Activated CD4-positive, alpha-beta T cell treated with anti-CD3 and anti-CD28 coated beads, Interleukin-2, amount 50 U/mL, for 48 hours (primary cell): ENCODE measurements at places on chromosomes 3 and 15.

DNA sequence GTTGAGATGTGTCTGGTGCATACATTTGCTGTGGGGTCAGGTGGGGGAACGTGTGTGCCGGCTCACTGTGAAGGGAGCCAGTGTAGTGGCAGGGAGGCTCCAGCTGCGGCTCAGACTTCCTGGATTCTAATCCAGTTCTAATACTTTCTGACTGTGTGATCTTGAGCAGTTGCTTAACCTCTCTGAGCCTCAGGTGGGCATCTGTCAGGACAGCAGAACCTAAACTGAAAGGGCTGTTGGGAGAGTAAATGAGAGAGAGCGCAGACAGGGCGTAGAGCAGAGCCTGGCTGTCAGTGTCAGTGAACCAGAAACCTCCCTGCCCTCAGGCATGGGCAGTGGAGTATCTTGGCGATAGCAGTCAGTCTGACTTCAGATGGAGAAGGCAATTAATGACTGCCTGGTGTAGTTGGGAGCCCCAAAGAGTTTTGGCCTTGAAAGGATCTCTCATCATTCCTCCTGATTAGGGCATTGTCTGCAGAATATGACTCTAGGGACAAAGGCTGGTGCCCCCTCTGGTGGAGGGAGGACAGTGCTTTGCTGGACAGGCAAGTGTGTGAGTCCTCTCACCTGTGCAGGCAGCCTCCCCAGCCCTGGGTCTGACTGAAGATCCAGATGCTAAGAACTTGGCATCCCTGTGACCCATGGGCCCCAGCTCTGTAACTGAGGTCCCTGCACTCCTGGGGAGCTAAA is 9.6 kb downstream of the KBTBD13 start:
- DNase-seq: no peak

DNA sequence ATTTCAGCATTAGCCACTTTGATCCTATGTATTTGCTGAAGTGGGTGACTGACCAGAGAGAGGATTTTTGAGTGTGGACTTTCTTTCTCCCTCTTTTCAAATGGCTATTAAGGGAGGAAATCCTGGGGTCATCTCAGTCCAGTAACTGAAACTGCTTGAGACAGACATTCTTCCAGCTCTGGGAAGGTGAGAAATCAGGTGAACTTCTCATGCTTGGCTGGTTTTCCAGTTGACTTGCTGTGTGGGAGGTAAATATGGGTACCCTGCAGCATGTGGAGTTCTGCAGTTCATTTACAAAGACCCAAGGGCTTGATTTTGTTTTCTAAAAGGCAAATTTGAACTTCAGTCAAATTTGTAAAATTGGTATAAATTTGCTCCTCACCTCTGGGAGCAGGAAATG is 461.1 kb upstream of the TBL1XR1 start:
- no peak for DNase-seq

- no peak for DNase-seq
Measured at GRCh38 chr15:81113861-81114291, 20.2 kb upstream of the CFAP161 start.

DNA sequence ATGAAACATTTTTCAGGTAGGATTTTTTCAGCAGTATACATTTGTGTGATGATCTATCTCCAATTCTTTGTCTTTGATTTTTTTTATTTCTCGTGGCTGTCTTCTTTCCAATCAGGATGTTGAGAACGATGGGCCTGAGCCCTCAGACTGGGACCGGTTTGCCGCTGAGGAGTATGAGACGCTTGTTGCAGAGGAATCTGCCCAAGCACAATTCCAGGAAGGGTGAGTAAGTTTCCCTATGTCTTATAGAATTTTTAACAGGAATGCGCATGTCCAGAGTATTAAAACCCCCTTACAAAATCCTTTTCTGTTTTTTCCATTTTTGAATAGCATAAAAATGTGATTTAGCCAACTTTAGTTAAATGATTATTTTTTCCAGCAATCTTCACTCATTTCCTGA is 90.0 kb downstream of the MSL2 start:
- no peak for DNase-seq

DNA sequence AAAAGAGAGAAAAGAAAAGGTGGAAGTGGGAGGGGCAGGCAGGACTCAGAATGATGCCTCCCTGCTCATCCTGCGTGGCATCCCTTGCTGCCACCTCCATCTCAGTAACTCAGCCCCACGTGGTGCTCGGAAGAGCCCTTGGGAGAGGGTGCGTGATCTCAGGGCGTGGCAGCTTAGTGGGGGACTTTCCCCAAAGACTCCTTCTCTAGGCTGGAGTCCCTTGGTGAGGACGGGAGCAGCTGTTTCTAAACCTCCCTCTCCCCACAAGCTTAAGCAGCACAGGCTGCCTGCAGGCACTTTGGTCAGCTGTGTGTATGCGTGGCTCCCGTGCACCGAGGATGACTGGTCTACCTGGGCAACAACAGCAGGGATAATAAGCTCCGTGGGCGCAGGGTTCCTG is 7.4 kb upstream of the ANPEP start:
- no peak for DNase-seq

- no peak for DNase-seq
Measured at GRCh38 chr15:54502416-54503075, 524.3 kb downstream of the UNC13C start.

- DNase-seq: no peak
Measured at GRCh38 chr3:36538136-36538749, 157.9 kb downstream of the STAC start.

DNA sequence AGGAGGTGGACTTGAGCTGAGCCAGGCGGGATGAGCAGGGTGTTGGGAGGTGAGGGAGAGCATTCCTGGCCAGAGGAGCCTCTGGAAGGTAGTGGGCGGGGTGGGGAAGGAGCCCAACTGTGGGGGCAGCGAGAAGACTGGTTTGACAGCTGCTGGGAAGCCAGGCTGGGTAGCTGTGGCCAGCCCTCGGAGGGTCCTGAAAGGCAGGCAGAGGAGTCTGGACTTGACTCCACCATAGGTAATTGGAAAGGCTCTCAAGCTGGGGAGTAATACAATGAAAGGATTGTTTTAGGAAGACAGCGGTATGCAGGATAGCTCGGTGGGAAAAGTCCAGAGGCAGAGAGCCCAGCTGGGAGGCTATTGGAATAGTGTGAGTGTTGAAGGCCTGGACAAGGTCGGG is 17.2 kb downstream of the EPHB3 start:
- DNase-seq: no peak

GRCh38 chr3:104908761-104909160 is 457.9 kb upstream of the ALCAM start:
- no peak for DNase-seq

DNA sequence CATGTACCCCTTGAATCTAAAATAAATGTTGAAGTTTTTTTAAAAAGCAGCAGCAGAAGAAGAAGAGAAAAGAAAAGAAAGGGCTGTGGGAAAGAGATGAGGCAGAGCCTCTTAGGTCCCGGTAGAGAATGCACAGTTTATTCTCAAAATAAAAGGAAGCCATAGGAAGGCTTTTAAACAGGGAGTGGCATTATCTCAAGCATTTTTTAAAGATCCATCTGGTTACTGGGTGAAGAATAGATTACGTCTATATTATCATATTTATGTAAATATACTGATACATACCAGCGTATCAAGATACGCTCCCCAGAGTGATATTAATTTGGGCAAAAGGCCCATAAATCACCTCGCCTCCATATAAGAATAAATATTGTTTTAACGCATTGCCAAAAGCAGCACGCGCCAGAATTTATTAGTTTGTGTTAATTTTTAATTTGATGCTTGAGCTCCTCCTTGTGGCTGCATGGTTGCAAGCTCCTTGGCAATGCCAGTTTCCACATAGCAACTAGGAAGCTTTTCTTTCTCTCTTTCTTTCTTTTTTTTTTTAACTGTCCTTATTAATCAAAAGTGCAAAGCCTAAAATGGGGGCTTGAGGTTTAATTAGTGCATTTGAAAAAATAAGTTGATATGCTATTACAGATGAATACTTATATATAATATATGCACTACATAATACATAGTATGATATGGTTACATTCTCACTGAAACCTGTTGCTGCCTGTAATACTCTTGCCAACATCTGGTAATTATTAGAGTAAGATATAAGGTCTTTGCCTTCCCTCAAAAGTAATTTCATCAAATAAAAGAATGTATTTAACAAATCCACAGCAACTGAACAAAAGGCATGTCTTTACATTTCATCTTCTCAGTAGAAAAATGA is 242.8 kb upstream of the UBE2E2 start:
- no peak for DNase-seq

DNA sequence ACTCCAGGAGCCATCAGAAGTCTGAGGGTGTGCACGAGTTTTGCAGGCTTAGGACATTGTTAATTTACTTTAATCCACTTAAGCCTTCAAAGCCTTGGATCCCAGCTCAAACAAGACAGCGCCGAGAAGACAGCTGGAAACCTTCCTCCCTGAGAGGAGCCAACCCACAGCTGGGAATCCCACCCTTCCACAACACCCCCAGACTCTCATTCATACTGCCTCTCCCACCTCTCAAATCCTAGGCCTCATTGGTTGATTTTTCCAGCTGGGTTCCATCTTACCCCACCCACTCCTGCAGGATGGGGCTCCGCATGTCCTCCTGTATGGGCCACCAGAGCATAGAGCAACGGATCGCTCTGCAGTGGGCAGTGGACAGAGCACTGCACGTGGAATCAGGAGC is 80.4 kb downstream of the SEMA5B start:
- DNase-seq: no peak

GRCh38 chr15:79815468-79815867 is 81.3 kb downstream of the MTHFS start:
- no peak for DNase-seq
